H4 (cell line): ENCODE measurements at places on chromosomes 5 and 9.

DNA sequence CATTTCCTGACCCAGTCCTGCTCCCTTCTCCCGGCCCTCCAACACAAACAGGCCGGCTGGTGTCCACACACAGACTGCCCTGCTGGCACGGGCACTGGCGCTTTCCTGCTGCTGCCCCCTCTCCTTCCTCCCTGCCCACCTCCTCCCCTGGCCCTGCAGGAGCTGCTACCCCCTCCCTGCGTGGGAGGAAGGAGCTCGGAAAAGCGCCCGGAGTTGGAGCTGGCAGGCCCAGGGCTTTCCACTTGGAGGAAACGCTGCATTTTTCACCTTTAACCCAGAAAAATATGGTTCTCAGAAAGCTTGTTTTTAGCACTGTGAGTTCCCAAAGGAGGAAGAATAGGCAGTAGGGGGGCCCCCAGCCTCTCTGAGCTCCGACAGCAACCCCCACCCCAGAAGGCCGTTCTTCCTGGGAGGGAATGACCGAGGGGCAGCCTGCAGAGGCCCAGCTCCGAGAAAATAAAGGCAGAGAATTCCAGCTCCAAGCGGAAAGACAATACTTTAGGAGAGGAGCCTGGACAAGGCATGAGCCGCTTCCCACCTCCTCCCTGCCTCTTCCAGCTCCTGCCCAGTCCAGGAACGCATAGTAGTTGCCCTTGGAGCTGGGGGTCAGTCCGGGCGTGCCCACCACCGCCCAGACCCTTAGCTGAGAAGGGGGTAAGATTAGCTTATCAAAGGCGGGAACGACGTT lies 88.9 kb downstream of the LIFR start:
- DNase-seq, result no peak

DNA sequence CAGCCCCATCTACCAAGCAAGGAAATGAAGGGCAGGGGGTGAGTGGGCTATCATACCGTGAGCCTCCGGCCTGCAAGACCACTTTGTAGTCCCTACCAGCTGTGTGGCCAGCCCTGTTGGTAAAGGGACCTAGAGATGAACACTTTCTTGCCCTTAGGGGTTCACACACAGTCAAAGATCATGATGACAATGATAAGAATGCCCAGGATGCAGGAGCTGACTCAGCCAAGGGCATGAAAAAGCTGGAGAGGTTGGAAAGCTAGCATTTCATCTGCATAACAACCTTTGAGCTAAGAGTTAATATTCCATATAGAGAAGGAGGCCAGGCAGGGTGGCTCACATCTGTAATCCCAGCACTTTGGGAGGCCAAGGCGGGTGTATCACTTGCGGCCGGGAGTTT lies 19.2 kb upstream of the FGFR4 start:
- no peak for DNase-seq

DNA sequence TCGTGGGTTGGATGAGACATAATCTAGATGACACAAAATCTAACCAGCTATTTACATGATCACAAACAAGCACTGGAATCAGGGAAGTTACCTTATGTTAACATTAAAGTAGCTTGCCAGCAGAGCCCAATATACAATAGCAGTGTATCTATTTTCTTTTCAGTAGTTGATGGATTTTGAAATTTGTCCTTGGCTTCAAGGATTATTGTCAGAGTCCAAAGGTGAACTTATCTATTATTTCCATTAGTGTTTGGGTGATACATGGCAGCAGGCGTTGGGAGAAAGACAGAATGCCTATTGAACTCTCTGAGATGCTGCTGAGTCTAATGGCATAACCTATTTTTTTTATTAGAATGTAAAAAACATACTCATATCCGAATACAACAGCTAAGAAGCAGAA lies 223.2 kb upstream of the ACTBL2 start:
- no peak for DNase-seq

GRCh38 chr5:147920420-147921030 lies 14.2 kb upstream of the C5orf46 start:
- no peak for DNase-seq

DNA sequence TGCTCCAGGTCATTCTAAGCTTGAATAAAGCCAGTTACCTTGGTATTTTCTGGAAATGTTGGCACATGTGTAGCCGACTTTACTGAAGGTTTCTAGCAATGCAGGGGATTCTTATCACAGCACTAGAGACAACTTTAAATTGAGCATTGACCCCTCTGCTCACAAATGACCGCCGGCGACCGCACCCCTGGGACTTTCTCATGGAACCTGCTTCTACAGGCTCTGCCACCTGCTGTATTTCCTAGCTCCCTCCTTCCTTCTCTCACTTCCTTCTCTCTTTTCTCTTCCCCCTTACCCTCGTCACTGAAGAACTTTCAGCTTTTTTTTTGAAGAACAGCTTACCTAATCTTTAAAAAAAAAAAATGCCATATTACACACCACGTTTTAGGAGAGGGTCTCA lies 30.9 kb upstream of the DAB2 start:
- no peak for DNase-seq

DNA sequence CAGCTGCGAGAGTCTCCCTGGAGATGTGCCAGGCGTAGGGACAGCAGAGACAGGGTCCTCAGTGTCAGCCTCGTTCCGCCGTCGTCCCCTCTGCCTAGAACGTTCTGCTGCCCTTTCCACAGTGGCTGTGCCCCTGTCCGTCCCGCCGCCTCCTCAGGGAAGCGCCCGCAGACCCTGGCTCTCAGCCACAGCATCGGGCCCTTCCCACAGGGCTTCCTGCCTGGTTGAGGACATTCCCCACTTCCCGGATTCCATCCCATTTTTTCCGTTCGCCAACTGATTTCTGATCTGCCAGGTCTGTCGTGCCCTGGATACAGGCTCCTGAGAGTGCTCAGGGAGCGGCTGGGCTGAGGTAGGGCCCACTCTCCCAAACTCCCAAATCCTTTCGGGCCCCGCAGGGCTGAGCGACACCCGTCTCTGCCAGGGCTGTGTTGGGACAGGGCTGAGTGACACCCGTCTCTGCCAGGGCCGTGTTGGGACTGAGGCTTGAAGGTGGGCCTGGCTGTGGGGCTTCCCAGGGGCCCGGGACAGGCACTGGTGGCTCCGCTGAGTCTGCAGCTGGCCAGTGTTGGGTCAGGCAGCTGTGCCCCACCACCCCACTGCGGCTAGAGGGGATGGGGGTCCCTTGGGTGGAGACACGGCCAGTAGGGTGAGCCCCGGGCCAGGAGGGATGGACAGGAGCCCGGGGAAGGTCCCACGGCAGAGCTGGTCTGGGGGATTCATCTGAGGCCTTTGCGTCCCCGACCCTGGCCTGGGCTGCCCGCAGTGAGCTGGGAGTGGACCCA lies 15.9 kb downstream of the DNLZ start:
- no peak for DNase-seq
